ENCODE measurements at places on chromosomes 7 and 10. TPM values are rescaled to one million over a fixed set of nuclear protein-coding genes. Genes with fewer than 3 reads are reported as not detected.

- DNase-seq: no peak
Observed at GRCh38 chr10:28676326-28676967, 874 bp upstream of the BAMBI start.

- no peak for DNase-seq
Observed at GRCh38 chr7:127619681-127620405, 1.9 kb upstream of the PAX4 start.

DNA sequence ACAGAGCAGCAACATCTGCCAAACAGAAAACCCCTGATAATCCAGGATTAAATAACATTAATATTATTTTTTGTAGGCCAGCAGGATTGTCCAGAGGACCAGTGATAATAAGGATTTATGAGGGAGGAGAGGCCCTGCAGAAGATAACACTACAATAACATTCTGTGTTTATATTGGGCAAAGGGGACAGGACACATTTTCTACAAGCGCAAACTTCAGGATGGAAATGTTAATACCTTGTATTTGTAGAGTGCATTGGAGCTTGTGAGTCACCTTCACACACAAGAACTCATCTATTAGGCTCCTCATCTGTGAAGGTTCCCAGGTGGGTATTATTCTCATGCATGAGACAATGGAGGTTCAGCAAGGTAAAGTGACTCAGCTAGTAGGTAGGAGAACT lies 51.0 kb downstream of the BAMBI start:
- no peak for DNase-seq

GRCh38 chr10:109924087-109924486 lies 776 bp upstream of the XPNPEP1 start:
- no peak for DNase-seq

Gene C10orf105
- not detected for total RNA-seq

Gene SRRM3
- 13.4 TPM for total RNA-seq

- DNase-seq: no peak
Observed at GRCh38 chr10:53716156-53716555, 943.6 kb upstream of the MBL2 start.

Gene PLEKHS1
- total RNA-seq: not detected

GRCh38 chr7:34928052-34928451 lies 109.2 kb downstream of the DPY19L1 start:
- no peak for DNase-seq

- DNase-seq: no peak
Observed at GRCh38 chr10:58996063-58996462, 180.4 kb upstream of the PHYHIPL start.

DNA sequence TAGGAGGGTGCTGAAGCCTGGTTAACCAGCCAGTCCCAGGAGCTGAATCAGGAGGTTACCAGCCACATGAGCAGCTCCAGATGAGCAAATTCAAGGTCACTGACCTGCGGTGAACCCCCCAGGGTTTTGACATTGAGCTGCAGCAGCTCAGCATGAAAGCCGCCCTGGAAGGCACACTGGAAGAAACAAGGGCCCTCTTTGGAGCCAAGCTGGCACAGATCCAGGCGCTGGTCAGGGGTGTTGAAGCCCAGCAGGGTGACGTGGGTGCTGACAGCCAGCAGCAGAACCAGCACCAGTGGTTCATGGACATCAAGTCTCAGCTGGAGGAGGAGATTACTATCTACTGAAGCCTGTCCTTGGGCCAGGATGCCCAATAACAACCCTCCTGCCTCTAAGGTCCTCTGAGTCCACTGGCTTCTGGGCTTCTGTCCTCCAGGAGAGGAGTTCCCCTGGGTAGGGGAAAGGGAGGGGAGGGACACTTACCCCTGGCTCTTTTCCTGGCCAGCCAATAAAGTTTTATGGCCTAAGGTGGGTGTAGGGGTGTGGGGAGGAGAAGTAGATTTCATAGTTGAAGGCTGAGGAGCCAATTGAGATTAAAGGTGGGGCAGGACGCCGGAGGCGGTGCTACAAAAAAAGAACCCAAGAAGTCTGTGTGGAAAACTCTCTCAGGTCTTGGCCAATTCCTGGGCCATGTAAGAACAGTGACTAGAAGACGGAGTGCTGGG lies 29.4 kb upstream of the ATOH7 start:
- DNase-seq: no peak

GRCh38 chr7:296373-296945 lies 6.5 kb downstream of the FOXL3 start:
- no peak for DNase-seq

Gene IFIT1
- total RNA-seq: 4.2 TPM

DNA sequence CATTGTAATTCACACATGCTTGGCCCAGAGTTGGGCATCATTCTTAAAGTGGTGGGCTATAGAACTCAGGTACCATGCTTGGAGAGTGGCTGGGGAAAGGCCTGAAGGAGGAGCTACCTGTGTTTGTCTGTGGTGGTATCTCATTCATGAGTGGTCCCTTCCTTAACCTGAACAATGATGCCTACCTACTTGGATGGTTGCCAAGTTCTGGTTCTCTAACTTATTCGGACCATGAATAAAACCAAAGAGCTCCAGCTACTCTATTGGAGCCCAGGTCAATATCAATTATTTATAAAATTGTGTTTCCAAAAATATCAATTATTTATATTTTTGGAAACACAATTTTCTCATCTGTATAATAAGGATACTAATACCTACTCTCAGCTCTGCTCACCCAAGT lies 2.9 kb upstream of the GPR37 start:
- no peak for DNase-seq

Gene MRLN
- total RNA-seq: not detected

Gene GOLGA7B
- 3.3 TPM for total RNA-seq

DNA sequence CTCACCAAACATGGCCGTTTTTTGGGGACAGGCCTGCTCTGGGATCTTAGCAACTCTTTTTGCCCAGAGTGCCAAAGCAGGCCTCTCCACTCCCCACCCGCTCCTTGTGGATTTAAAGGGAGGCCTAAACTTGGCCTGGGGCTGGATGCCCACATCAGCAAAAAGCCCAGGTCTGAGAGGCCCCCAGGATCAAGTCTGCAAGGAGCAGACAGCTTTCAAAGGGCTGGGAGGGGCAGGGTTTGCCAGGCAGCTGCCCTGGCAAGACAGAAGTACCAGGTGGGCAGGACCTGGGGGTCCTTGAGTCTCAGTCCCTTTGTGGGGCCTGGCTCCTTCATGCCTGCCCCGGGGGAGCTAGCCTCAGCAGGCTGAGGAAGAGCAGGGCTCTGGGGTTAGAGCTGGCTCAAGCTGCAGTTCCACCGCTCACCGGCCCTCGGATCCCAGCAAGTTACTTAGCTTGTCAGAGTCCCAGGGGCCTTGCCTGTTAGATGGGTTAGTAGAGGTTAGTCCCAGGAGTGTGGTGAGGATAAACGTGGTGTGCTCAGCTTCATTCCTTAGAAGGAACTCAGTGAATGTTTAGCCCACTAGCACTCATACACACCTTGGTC lies 56.2 kb downstream of the ARHGAP22 start:
- DNase-seq: no peak

GRCh38 chr10:132964231-132964630 lies 21.9 kb upstream of the CFAP46 start:
- no peak for DNase-seq

GRCh38 chr10:120459185-120459584 lies 2.2 kb downstream of the PLPP4 start:
- no peak for DNase-seq

- DNase-seq: no peak
Observed at GRCh38 chr7:20561466-20561865, 54.0 kb upstream of the ABCB5 start.

DNA sequence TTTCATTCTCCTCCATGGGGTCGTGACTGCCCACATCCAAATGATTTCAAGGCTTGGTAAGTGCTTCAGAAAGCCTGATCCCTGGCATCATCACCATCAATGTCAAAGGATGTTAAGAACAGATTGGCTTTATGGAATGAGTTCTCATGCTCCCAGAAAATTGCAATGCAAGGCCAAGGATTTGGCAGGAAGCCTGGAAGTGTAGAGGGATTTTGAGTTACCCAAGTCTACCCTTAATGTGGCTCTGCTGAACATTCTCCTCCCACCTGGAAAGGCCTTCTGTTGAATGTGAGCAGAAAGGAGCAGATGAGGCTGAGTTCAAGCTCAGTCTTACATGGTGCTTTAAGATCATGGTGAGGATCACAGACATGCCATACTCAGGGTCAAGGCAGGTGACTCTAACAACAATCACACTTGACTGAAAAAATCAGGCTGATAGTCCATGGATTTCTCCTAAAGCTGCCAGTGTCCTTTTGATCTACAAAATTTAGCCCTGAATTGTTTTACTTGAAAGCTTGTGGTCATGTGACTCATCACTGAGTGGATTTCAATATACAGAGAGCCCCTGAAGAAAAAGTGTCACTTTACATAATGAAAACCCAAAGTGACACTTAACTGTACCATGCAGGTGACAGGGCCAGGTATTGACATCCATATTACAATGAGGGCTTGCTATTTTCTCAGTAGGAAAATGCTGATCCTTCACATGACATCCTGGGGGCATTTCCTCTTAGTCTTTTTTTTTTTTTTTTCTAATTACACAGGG lies 111.1 kb upstream of the PDLIM1 start:
- no peak for DNase-seq

DNA sequence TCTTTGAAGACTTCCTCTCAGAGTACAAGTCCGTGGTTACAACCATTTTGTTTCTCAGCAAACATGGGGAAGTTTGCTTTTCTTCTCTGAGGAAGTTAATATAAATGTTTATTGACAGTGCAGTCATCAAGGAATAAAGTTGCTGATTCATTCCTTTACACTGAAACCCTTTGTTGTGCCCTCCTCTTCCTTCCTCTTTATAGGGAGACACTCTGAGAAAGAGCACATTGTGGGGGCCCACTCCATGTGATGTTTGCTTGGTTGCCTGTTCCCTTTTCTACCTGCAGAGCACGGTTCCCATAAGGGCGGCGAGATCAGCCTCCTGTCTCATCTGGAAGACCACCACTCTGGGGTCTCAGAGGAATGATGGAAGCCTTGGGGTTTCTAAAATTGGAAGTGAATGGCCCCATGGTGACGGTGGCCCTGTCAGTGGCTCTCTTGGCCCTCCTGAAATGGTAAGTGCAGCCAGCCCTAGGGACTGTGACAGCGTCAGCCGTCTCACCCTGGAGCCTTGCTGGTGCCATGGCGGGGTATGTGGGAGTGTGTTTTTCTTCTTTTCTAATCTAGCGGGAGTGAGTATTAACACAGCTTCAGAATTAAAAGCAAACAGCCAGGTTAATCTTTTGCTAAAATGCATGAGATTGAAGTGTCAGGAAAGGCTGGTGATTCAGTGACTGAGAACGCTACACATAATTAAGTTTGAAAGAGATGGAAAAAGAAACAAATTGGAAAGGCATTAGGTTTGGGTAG lies at the start of gene TBXAS1:
Gene TBXAS1 (plus strand): TSS at position 240 of the 750 bp plus-strand sequence. CDS start 127 bp downstream, at position 367.
- no peak for DNase-seq

DNA sequence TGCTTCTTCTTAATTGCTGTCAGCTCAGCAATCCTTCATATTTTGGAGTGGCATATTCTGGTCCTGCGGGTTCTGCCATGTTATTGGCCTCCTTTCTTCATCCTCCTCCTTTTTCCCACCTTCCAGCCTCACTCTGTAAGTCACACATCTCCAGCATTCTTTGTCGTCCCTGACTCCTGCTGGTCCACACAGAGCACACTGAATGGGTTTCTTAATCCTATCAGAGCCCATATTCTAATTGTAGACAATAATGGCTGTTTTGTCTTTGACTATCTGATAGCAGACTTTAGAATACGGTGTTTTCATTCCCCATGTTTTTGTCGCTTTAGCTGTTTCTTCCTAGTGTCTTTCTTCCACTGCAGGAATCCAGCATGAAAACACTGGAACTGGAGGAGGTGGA lies 389.6 kb downstream of the REEP3 start:
- no peak for DNase-seq

- no peak for DNase-seq
Observed at GRCh38 chr7:69452797-69453196, 145.5 kb upstream of the AUTS2 start.

Gene SYCE1
- total RNA-seq: 1.8 TPM

Gene OR2A1
- not detected for total RNA-seq

Gene MEOX2
- 3.2 TPM for total RNA-seq

Data from esophagus squamous epithelium (tissue), 5 donors.